NCI-H1436 treated with DMSO at 0.1 percent for 48 hours (cell line): ENCODE measurements at places on chromosomes 4 and X.

DNA sequence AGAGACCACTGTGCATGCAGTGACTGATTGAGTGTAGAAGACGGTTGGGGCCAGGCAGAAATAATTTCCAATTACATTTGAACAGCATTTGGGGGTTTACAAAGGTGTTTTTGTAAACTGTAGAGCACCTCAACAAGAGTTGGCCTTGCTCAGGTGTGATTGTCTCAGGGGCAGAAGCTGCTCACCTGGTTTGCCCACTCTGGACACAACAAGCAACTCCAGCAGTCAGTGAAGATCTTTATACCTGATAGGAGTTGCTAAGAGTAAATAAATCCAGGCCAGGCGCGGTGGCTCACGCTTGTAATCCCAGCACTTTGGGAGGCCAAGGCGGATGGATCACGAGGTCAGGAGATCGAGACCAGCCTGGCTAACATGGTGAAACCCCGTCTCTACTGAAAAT lies 221.3 kb downstream of the RAB28 start:
- no peak for DNase-seq

GRCh38 chr4:170940043-170940724 lies 850.4 kb upstream of the AADAT start:
- DNase-seq: no peak

DNA sequence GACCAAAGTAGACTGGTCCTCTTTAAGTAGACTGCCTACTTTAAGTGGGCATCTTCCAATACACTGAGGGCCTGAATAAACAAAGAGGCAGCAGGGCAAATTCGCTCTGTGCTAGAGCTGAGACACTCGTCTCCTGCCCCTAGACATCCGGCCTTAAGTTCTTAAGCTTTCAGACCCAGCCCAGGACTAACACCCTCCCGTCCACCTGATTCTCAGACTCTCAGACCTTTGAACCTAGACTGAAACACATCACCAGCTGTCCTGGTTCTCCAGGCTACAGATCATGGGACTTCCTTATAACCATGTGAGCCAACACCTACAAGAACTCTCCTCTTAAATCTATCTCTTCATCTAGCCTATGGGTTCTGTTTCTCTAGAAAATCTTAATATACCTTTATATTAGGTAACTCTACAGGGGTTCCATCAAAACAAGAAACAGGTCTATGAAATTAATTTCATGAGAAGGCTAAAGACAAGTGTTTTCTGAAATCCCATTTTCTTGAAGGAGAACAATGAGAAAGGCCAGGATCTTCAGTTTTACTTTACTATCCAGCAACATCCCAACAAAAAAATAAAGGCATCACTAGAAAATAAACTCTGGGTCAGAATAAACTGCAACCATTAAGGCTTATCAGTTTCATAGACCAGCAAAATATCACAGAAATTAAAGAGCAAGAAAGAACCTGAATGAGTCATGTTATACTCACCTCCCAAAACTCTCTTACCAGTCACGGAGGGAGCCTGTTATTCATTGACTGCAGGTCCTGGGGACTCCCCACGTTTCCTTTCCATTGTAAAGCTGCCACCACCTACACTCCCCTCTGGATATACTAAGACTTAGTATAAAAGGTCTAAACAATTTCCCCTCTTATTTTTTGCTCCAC lies 14.8 kb downstream of the ADGRA3 start:
- DNase-seq: no peak

DNA sequence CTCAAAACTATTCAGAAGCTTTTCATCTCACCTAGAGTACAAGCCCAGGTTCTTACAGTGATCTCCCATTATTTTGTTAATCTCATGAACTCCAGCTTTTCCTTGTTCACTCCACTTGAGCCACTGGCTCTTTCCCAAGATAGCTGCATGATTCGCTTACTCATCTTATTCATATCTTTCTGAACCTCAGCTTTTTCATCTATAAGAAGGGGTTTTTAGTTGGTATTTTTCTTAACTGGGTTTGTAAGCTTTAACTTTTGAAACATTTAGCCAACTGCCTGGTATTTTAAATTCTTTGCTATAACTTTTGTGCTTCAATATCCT lies 24.0 kb downstream of the GIMD1 start:
- DNase-seq: no peak

DNA sequence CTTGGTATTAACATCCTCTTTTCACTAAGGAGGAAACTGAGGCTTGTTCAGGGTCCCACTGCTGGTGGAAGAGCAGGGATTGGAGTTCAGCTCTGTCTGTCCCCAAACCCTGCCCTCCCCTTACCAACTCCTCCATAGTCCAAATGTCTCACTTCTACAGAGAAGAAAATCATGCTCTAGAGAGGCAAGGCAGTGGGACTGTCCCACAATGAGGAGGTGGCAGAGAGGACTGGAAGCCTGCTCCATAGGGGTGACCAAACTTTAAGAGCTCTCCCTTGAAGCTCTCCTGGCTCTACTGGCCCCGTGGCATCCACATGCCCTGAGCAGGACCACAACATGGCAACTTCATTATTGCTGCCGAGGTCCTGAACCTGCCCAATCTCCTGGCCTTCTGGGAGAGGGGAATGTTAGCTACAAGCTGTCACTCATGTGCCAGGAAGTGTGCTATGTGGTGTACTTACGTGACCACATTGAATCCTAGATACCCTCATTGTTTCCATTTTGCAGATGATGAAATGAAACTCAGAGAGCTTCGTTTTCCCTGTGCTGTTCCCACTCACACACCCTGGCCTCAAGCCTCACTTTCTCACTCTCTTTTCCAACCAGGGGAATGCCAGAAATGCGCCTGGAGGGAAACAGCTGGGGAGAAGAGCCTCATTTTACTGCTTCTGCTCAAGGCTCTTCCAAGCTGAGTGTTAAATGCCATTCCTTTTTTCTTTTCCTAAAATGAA lies 71.5 kb downstream of the ANAPC4 start:
- DNase-seq: no peak

DNA sequence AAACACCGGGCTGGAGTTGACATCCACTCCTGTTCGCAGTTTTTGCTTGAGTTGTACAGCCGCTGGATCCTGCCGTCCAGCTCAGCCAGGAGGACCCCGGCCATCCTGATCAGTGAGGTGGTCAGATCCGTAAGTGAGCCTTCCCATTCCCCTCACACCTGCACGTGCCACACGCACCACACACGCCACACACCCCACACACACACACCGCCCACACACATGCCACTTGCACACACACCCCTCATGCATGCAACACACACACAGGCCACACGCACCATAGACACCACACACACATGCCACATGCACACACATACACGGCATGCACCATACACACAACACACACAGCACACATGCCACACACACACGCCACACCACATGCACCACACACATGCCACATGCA lies 20.1 kb upstream of the MSANTD1 start:
- no peak for DNase-seq

GRCh38 chr4:112840061-112840460 lies 203.1 kb downstream of the LARP7 start:
- no peak for DNase-seq
